ENCODE measurements at places on chromosomes 2 and 18. TPM values are rescaled to one million over a fixed set of nuclear protein-coding genes. Genes with fewer than 3 reads are reported as not detected.
A peak's percentile ranks its signal among the peaks of the same experiment; 100 is the strongest.

DNA sequence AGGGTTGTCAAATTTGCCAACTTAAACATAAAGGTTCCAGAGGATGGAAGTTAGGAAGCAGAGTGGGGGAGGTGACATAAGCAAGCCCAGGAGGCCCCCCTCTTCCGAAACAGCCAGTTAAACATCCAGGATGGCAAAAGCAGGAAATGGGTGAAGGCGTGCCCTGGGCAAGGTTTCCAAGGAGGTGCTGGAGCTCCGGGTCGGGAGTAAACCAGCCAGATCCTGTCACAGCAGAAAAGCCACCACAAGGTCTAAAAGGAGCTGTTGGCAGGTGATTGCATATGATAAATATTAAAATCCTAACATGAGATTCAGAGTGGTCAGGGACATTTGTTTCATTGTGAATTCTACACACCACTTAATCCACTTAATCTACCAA lies 572.2 kb upstream of the SALL3 start:
- no peak for DNase-seq

DNA sequence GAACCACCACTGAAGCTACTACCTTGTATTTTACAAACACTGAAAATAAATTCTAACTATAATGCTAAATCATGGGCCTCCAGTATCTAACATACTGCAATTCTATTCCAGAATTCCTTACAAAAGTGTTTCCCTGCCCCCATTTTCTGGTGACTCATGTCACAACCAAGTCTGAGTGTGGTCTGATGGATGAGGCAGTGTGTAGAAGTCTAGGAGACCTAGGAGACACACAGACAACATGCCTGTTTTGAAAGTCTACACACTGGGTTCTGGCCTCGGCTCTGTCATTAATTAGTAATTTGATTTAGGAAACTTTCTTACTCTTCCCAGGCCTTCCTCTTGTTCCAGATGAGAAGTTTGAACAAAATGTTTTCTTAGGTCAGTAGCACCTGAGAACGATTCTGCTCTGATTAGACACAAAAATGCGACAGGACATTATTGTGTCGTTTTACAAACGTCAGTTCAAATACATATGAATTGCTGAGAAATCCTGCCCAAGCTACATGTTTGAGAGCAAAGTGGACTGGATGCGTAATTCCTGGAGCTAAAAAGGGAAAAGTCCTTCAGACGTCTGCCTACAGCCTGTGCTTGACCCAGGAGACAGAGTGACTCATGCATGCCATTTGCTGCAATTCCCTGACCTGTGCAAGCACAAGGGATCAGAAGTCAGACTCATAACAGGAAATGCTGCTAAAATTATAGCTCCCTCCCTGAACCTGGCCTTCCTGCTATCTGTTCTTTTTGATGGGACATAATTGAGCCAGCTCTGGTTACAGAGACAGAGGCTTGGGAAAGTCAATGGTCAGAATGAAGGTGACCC lies 494.4 kb downstream of the SOX11 start:
- no peak for DNase-seq

DNA sequence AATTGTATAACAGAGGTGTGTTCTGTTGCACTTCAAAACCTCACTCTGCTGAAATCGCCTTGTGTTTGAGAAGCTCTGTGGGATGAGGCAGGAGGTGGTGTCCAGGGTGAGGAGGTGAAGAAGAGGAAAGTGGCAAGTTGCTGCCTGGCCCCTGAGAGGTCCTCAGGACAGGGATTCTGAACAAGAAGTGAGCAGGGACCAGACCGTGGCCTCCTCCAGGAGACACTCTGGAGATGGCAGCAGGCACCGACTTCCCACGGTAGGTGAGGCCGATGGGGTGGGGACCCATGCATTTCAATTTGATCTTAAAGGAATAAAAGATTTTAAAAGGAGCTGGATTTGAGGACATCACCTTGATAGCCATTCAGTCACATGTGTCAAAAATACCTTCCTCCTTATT lies 37.5 kb upstream of the LAMA1 start:
- peak; percentile 8 for DNase-seq

DNA sequence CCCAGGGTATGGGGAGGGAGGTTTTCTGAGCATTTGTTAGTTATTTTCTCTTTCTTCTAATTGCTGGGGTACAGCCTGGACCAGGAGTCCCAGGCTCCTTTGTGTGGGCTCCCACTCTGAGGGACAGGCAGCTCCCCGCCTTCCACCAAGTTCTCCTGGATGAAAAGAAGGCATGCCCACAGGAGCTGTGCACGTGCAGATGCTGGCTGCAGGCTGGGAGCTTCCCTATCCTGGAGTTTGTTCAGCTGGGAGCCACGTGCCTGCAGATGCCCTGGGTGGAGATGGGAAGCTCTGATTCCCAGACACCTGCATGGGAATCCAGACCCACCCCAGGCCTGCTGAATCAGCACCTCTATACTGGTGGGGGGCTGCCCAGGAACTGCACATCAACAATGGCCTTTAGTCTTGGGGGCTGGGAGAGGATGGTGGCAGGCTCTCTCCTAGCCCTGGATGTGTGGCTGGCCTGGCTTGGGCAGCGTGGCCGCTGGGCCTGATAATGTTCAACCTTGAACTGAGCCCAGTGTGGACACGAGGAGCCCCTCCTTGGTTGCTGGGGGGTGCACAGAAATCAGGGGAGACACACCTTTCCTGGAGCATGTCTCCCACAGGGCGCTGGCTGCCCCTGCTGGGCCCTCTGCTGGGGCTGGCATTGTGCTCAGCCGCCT lies 233.6 kb upstream of the HS6ST1 start:
- DNase-seq: peak; percentile 53

CCDC68 gene
- 35.7 TPM for total RNA-seq
